ENCODE measurements at places on chromosomes 1 and 21. TPM values are rescaled to one million over a fixed set of nuclear protein-coding genes. Genes with fewer than 3 reads are reported as not detected.

DNA sequence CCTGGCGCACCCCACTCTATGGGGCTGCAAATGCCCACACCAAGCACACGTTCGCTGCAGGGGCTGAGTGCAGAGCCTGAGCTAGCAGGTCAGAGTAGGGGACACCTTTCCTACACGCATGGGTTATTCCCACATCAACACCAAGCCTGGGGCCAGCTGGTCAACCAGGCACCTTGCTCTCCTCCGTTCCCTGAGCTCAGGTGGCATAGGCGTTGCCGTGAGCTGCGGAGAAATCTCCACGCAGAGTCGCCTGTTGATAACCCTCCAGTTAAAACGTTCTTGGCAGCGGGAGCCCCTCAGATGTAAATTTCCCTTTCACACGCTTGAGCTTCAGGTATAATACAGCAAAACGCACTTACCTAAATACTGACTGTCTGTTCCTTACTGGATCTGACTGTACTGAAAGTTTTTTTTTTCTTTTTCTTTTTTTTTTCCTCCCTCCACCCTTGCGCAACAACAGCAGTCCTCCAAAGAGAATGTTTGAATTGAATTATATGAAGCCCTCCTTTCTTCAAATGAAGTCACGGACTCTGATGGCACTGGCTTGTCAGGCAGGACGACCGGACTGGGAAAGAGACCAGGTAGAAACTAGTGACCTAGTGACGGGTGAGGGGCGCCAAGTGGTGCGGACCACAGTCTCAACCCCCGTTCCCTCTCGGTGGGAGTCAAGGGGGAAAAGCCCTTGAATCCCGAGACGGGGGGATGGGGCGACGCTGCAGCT, 2.1 kb downstream of the BRINP3 start:
- H3K4me1 ChIP-seq, result no peaks in the 10 kb centered on the region
- peak overlapping the region; percentile 13 for H3K4me3 ChIP-seq
- no peaks in the 10 kb centered on the region for H3K36me3 ChIP-seq
- no peak overlapping the region for H3K27ac ChIP-seq
- no peak for DNase-seq

SWT1 gene
- 9.2 TPM for total RNA-seq

- H3K36me3 ChIP-seq, result no peaks in the 10 kb centered on the region
- H3K27me3 ChIP-seq, result no peaks in the 10 kb centered on the region
- H3K4me1 ChIP-seq, result no peaks in the 10 kb centered on the region
- DNase-seq, result no peak
- no peak overlapping the region for H3K27ac ChIP-seq
These were observed 18.0 kb downstream of the ZMYM1 start for GRCh38 chr1:35097224-35097623.

DNA sequence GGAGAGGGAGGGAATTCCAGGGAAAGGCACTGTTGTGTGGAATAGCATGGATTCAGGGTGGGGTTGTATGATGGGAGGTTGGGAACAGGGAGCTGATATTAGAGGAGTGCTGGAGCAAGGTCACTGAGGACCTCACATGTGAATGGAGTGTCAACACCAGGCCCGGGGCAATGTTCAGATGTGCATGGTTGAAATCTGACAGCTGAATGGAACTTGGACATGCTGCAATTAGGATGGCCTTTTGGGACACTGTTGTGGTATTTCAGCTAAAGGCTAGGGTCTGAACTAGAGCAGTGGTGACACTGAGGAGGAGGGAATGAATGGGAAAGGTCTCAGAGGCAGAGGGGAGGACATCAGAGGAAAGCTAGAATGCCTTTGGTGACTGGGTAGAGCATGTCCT, 25.0 kb downstream of the ZSCAN20 start:
- H3K4me1 ChIP-seq, result no peaks in the 10 kb centered on the region
- DNase-seq, result no peak
- H3K36me3 ChIP-seq, result peaks cover 5% of the 10 kb centered on the region
